ENCODE measurements at places on chromosomes 1 and 21.

- H3K27me3 ChIP-seq, result peaks cover 8% of the 10 kb centered on the region
- no peaks in the 10 kb centered on the region for H3K36me3 ChIP-seq
- H3K4me3 ChIP-seq, result no peak overlapping the region
- no peak for DNase-seq
Observed at GRCh38 chr1:94055459-94056122, 65.4 kb downstream of the ABCA4 start.

GRCh38 chr1:229629261-229629660 is 3.2 kb downstream of the URB2 start:
- H3K4me3 ChIP-seq, result no peak overlapping the region
- H3K36me3 ChIP-seq, result peaks cover 26% of the 10 kb centered on the region
- DNase-seq, result no peak

DNA sequence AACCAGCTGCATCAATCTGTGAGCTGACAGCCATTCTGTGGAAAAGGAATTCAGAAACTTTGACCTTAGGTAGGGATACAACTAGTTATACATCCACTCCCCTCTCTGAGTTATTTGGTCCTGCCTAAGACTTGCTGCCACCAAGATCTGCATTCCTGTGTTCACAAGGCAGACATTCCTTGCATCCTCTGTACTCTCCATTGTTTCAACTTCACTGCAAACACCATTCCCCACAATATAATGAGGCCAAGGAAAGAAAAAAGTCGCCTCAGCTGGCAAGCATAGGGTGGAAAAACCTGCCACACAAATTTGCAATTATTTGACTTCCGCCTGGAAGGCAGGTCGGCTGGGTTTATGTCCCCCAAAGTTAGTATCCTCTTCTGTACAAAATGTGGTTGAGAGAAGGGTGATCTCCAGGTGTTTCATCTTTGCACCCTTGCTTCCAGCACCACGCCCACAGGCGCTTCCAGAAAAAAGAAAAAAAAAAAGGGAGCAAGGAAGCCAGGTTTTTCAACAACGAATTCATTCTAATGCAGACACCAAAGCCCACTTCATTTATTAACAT is 676 bp upstream of the CTTNBP2NL start:
- peaks cover 15% of the 10 kb centered on the region for H3K27me3 ChIP-seq
- no peak for DNase-seq
- peaks cover 33% of the 10 kb centered on the region for H3K4me1 ChIP-seq
- H3K4me3 ChIP-seq, result peak overlapping the region; percentile 87

GRCh38 chr1:234608025-234608910 is 1.7 kb downstream of the IRF2BP2 start:
- peak overlapping the region; percentile 96 for H3K27ac ChIP-seq
- peak; percentile 82 for DNase-seq
- H3K4me1 ChIP-seq, result peaks cover 51% of the 10 kb centered on the region
- H3K27me3 ChIP-seq, result peaks cover 3% of the 10 kb centered on the region
- H3K36me3 ChIP-seq, result peaks cover 49% of the 10 kb centered on the region

GRCh38 chr1:184524248-184524647 is 137.4 kb downstream of the C1orf21 start:
- peaks cover 6% of the 10 kb centered on the region for H3K27me3 ChIP-seq
- H3K4me3 ChIP-seq, result no peak overlapping the region
- no peaks in the 10 kb centered on the region for H3K4me1 ChIP-seq
- DNase-seq, result no peak

GRCh38 chr21:33151941-33152731 is 77.6 kb upstream of the IFNAR2 start:
- no peak for DNase-seq
- H3K4me1 ChIP-seq, result no peaks in the 10 kb centered on the region
- H3K27me3 ChIP-seq, result peaks cover 30% of the 10 kb centered on the region
- H3K4me3 ChIP-seq, result no peak overlapping the region

- DNase-seq, result no peak
- peaks cover 5% of the 10 kb centered on the region for H3K36me3 ChIP-seq
- H3K4me1 ChIP-seq, result peaks cover 6% of the 10 kb centered on the region
- H3K27me3 ChIP-seq, result peaks cover 91% of the 10 kb centered on the region
Observed at GRCh38 chr1:118982266-118982665, 5.9 kb downstream of the TBX15 start.

- H3K27me3 ChIP-seq, result no peaks in the 10 kb centered on the region
- peak; percentile 21 for DNase-seq
- H3K4me1 ChIP-seq, result peaks cover 28% of the 10 kb centered on the region
- peak overlapping the region; percentile 91 for H3K4me3 ChIP-seq
- H3K27ac ChIP-seq, result peak overlapping the region; percentile 89
Observed at GRCh38 chr1:202143768-202144401, 652 bp downstream of the ARL8A start.

DNA sequence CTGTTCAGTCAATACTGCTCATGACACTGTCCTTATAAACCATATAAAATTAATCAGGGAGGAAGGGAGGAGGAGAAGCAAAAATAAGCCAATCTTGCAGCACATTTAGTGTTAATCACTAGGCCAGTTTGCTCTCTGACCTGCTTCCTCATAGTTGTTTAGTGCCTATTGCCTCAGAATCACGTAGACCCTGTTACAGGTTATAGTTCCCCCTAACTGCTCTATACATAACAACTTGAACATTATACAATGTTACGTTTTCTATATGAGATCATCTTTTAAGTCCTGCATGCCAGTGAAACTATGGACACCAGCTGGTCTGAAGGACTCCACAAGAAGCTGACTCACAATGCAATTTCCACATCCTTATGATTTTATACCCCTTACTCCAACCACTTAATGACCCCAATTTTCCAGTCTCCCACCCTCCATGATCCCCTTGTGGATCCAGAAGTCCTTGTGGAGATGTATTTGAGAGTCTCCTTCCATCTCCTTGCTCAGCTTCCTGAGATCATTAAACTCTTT is 34.9 kb upstream of the TACSTD2 start:
- H3K27ac ChIP-seq, result no peak overlapping the region
- no peaks in the 10 kb centered on the region for H3K4me1 ChIP-seq
- DNase-seq, result no peak
- H3K27me3 ChIP-seq, result peaks cover 26% of the 10 kb centered on the region
- no peak overlapping the region for H3K4me3 ChIP-seq

DNA sequence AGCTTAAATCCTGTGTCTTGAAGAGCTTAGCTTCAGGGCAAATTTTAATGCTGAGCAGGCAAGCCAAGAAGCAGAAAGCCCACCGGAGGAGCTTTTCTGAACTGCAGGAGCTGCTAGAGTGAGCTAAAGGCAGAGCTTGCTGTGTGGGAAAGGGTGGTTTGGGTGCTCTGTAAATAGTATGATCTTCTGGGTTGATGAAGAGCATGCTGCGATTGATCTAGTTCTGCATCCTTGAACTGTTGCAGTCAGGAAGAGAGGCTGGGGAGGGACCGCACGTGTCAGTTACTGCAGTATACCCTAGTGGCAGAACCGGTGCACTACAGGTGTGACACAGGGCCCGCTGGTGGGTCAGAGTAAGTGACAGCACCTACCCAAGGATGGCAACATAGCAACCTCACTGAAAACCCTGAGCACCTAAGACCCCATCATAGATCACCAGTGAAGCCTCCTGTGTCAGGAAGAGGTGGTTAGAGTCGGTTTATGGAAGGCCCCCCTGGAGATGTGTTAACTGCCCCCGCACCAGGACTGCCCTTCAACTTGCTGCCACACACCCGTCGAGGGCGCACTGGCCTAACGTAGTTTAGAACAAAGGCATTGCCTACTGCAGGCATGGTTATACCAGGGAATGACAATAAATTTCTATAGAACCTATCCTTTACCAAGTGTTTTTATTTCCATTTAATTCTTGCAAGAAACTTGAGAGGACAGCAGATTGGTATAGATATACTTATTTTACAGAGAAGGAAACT is 146.0 kb upstream of the KIAA0040 start:
- H3K4me1 ChIP-seq, result no peaks in the 10 kb centered on the region
- DNase-seq, result peak; percentile 12
- no peaks in the 10 kb centered on the region for H3K36me3 ChIP-seq
- H3K27me3 ChIP-seq, result peaks cover 16% of the 10 kb centered on the region
- no peak overlapping the region for H3K4me3 ChIP-seq

DNA sequence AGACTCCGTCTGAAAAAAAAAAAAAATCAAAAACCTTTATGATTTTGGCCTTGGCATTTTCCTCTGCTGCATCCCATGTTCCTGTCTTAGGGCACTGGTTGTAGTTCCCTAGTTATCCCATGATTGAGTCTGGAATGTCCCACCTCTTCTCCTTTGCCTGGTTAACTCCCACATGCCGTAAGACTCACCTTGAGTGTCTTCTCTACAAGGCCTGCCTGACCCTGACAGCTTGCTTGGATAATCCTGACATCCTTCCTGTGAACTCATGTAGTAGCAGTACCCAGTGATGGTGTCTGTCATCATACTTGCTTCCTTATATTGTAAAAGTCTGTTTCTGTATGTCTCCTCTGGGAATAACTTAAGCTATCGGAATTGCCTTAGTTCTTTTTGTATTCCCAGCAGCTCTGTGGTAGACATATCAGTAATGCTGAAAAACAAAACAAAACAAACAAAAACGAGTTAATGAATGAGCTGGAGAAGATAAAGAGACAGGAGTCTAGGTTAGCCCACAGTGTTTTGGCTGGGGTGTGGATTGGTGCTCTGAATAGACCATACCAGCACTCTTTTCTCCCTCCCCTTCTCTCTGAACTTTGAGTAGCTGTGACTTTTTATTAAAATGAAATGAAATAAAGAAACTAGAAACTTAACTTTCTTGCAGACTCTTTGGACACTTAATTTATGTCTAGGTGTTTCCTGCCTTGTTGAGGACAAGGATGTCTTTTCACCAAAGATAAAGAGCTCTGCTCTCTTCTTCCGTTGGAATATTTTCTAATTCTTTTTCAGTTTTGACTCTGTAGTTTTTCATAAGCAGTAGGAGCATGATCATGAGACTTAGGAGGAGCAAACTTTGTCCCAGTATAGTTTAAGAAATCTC is 15.1 kb downstream of the NEK7 start:
- H3K36me3 ChIP-seq, result peaks cover 6% of the 10 kb centered on the region
- H3K4me1 ChIP-seq, result peaks cover 74% of the 10 kb centered on the region
- H3K27ac ChIP-seq, result peak overlapping the region; percentile 70
- H3K4me3 ChIP-seq, result peak overlapping the region; percentile 34
- no peak for DNase-seq

DNA sequence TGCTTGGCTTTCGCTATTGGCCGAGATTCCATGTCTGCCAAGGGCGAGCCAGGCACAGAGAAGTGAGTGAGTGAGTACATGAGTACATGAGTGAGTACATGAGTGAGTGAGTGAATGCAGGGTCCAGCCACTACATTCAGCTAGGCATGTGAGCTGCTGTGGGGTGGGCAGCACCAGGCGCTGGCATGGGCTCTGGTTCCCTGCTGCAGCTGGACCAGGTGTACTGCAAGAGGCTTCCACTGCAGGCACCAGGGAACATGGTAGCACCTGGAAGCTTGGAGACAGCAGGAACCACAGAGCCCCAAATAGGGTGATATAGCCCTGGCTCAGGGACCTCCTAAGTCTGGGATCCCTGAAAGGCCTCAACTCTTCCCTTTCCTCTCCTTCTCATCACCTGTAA is 330.2 kb downstream of the USP25 start:
- no peak overlapping the region for H3K27ac ChIP-seq
- H3K4me1 ChIP-seq, result no peaks in the 10 kb centered on the region
- H3K36me3 ChIP-seq, result no peaks in the 10 kb centered on the region
- H3K4me3 ChIP-seq, result no peak overlapping the region
- DNase-seq, result no peak

DNA sequence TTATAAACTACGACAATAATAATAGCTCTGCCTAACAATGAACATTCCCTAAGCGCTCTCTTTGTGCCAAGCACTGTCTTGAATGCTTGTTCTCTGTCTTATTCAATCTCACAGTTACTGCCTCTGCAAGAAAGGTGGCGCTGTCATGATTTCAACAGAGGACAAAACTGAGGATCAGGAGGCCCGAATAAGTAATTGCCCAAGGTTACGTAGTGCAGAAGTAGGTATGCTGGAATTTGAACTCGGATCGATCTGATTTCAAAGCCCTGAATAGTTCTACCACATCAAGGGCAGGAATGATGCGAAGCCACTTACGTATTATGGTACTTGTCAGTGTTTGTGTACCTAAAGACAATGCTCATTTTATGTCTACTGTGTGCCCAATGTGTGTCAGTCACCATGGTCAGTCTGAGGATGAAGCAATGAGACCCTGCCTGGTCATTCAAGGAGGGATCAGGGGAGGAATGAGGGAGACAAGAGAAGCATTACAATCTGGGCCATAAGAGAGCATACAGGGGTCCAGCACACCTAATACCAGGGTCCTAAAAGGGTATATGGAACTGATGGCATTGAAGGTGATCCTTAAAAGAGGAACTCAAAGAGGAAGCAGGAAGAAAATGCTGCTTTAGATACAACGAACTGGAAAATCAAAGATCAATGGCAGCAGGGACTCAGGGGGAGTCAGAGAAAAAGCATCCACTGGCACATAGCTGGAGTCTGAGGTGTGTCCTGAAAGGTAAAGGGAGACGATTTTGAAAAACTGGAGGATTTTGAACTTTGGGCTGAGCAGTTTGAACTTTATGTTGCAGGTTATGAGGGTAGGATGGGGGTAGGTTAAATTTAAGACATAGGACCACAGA is 389.2 kb downstream of the PLPP3 start:
- no peaks in the 10 kb centered on the region for H3K36me3 ChIP-seq
- H3K27me3 ChIP-seq, result no peaks in the 10 kb centered on the region
- H3K4me1 ChIP-seq, result no peaks in the 10 kb centered on the region
- no peak for DNase-seq

DNA sequence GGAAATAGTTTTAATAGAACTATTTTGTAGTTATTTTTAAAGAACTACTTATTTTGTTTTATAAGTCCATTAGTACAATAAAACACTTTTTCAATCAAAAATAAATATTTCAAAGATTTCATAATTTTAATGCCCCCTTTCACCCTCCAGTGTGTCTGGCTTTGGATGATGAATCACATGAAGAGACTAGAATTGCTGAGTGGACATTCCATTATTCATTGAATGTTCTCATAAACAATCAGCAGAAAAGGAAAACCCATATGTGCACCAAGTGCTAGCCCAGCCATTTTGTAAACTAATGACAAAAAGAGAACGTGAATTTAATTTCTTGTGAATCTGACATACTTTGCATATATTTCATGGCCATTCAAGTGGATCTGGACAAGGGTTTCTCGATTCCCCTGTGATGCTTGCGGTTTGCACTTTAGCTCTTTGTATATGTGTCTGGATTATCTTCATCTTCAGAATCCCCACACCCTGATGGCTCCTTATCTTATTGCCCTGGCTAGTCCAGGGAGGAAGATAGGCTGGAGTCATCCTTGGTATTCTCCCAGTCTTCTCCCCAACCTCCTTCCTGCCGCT is 20.7 kb upstream of the CHIA start:
- DNase-seq, result no peak
- no peak overlapping the region for H3K27ac ChIP-seq
- peaks cover 57% of the 10 kb centered on the region for H3K27me3 ChIP-seq
- no peak overlapping the region for H3K4me3 ChIP-seq

DNA sequence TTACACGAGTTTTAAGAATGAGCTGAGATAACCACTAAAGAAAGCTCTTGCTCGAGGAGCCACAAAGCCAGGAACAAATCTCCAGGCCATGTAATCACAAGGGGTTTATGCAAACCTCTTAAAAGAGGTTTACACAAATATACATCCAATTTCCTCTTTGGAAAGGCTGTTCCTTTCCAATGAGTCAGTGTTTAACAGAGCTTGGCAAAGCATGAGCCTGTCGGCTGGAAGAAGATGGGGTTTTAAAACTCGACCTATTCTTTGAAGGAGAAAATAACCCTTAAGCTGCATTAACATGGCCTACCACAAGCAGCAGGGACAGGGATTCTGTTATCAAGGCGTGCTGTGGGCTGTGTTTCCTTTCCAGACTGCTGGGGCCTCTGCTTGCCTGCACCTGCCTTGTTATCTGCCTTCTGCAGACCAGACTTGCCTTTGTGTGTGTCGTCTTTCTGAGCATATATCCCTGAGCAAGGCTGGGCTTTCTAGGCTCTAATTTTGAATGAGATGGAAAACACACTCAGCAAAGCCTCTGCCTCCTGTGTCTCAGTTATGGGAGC is 40.6 kb upstream of the CYP2J2 start:
- no peak for DNase-seq
- peaks cover 5% of the 10 kb centered on the region for H3K4me1 ChIP-seq
- H3K27ac ChIP-seq, result no peak overlapping the region
- no peaks in the 10 kb centered on the region for H3K27me3 ChIP-seq
